ENCODE measurements at places on chromosomes 7 and 10.
A peak's percentile ranks its signal among the peaks of the same experiment; 100 is the strongest.

GRCh38 chr10:121927318-121927840, 452 bp downstream of the ATE1 start:
- DNase-seq = peak; percentile 65

- no peak for DNase-seq
Measured at GRCh38 chr10:47091421-47091820, 180.2 kb downstream of the PTPN20 start.

DNA sequence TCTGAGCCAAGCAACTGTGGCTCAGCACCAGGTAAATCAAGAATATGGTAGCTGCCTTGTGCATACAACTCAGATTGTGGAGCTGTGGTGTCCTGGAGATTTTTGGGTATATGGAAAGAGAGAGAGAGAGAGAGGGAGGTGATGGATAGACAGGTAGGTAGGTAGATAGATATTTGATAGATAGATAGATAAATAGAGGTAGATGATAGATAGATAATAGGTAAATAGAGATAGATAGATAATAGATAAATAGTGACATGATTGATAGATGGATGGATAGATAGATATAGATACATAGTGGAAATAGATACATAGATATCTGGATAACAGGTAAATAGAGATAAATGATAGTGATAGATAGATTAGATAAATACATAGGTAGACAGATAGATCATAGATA, 206.3 kb downstream of the KLF6 start:
- DNase-seq = no peak

- no peak for DNase-seq
Measured at GRCh38 chr10:58174831-58175230, 92.9 kb downstream of the IPMK start.

DNA sequence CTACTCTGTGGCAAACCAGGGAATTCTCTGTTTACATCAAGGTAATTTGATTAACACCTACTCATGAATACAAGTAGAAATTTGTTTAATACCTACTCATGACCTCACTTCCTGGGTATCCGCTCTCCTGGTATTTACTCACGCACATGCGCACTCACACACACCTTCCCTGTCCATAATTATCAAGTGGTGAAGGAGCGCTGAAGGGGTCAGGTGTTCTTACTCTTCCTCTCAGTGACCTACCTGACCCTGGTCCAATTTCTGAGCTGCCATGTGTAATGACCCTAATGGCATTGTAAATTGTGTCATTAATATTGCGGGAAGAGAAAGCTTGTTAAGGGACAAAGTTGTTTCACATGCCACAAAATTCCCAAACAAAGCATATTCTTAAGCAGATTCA, 41.3 kb upstream of the TRIL start:
- no peak for DNase-seq

DNA sequence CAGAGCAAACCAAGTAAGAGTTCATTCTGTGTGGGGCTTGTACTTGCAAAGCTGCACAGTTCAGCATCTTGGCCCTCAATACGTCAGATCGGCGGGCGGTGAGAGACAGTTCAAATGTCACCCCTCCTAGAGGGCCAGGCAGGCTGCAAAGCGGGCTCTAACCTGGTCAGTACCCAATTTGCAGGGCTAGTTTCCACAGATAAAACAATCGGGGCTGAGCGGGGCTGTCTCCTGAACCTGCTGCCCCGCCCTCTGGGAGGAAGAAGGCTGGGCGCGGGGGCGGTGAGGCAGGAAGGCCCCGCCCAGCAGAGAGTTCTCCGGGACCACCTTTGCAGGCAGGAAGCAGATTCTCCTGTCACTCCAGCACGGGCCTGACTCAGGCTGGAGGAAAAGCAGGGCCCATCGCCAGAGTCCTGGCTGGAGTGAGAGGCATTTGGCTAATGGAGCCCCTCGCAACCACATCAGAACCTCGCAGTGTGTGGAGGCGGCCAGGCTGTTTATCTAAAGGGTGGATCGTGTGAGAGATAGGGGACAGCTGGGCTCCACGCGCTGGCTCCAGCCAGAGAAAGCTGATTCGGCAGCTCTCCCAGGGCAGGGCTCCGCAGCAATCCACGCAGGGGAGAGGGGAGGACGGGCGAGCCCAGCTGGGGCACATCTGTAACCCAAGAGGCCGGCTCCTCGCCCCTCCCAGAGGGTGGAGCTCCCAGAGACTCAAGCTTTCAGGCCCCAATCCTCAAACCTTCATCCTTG, 83.1 kb downstream of the SH3PXD2A start:
- DNase-seq = peak; percentile 40

- no peak for DNase-seq
Measured at GRCh38 chr10:44660271-44660670, 250.9 kb upstream of the TMEM72 start.

- DNase-seq = no peak
Measured at GRCh38 chr10:111107846-111108245, 31.0 kb downstream of the ADRA2A start.

DNA sequence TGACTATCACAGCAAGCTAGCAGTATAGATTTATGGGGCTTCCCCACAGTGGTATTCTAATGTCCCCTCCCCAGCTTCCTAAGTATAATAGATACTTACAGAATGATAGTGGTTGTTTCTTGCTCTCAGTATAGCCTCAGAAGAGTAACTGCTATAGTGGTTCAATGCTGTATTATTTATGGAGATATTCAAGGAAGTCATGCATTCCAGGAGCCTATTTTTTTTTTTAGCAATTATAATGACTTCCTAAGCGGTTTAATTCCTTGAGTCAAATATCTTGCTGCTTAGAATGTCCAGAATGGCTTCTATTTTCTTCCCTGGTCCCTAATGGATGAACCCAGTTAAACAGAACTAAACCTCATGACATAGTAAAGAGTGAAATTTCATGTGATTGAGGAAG, 451.5 kb upstream of the SEMA3D start:
- DNase-seq = no peak

DNA sequence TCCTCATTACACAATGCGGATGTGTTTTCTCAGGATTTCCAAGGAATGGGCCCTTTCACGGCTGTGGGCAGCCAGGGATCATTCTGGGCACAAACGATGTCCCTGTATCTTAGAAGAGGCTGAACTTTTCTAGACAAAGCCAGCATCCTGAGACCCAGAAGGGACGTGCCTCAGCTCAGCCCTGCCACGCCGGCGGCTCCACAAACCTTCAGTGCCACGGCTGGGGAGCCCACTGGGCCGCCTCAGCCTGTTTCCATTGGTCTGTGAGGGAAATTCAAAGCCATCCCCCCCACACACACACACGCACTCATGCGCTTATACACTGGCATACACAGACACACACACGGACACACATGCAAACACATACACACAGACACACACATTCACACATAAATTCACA, 344.9 kb upstream of the MKI67 start:
- DNase-seq = no peak

DNA sequence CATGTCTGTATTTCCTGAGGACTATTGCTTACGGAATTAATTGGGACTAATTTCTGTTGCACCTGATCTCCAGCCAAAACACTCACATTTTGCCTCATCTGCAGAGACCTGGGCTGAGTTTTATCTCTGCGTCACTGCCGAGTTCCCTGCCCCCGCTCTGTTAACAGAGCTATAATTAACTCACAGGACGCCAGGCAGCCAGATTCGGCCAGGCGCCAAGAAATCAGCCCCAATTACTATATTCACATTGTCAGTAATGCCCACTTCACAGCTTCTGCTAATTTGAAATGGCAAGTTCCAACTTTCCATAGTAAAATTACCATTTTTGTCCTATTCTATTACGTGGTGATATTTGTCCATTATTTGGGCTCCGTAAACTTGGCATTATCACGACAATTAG, 130.5 kb downstream of the CUX1 start:
- no peak for DNase-seq

DNA sequence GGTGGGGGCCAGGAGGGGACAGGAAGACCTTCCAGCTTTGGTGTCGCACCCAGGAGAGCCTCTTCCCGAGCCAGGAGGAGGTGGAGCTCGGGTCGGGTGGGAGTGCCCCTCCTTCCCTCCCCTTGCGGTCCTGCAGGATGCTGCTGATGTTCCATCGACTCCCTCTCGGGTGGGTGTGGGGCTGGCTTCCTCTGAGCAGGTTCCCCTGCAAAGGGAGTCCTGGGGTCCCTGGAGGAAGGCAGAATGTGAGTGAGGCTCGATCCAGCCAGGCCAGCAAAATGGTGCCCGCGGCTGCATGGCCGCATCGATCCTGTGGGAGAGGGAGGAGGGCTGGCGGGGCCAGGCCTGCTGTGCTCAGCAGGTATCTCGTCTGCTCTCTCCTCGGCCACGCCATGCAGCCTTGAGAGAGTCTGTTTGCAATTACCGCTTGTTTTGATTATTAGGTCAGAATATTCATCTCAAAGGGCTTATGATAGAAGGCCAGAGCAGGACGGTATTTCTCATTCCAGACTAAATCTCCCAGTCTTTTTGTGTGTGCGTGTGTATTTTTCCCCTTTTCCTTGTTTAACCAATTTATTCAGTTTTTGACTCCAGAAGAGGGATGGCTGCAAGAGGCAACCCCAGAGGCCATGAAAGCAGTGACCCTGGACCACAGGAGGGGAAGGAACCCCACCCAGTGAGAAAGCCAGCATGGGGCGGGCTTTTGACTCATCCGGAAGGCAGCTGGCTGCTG, 137.3 kb upstream of the ZMIZ1 start:
- no peak for DNase-seq

- DNase-seq = no peak
Measured at GRCh38 chr10:113463777-113464176, 89.1 kb upstream of the HABP2 start.

Measured in Ammon's horn (tissue), 1 donor.